ENCODE measurements at places on chromosomes 7 and 10.
A peak's percentile ranks its signal among the peaks of the same experiment; 100 is the strongest.

GRCh38 chr10:92886334-92886961 lies 38.1 kb downstream of the EXOC6 start:
- no peak for DNase-seq

DNA sequence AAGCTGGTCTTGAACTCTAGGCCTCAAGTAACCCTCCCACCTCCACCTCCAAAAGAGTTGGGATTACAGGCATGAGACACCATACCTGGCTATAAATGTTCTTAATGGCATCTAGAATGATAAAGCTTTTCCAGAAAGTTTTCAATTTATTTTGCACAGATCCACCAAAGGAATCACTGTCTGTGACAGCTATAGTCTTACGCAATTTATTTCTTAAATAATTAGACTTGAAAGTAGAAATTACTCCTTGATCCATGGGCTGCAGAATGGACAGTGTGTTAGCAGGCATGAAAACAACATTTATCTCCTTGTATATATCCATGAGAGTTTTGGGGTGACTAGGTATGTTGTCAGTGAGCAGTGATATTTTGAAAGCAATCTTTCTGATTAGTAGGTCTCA lies 33.8 kb downstream of the GALNT11 start:
- DNase-seq = no peak

DNA sequence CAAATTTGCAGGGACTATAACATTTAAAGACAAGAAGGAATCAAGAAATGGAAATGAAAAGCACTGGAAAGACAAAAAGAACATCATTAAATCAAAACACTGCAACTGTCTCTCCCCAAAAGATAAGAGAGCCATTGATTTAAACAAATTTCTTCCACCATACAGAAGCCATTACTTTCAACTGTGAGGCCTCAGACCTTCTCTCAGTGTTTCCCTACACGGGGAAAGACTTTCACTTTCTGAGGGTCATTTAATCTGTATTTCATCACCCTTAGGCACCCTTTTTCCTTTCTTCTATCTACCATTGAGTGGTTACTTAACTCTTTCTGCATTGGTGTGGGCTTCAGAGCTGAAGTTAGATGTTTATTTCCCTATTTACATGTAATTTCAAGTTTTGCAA lies 47.5 kb downstream of the CCDC172 start:
- peak; percentile 70 for DNase-seq

DNA sequence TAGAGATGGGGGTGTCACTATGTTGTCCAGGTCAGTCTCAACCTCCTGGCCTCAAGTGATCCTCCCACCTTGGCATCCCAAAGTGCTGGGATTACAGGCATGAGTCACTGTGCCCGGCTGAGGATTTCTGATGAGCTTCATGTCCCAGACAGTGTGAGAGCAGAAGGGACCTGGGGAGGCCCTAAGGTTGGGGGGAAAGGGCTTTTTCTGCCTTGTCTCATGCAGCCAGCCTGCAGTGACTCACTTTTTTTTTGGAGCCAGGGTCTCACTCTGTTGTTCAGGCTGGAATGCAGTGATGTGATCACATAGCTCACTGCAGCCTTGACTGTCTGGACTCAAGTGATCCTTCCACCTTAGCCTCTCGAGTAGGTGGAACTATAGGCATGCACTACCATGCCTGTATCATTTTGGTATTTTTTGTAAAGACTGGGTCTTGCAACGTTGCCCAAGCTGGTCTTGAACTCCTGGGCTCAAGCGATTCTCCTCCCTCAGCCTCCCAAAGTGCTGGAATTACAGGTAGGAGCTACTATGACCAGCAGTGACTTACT lies 14.6 kb downstream of the COL26A1 start:
- DNase-seq = no peak

DNA sequence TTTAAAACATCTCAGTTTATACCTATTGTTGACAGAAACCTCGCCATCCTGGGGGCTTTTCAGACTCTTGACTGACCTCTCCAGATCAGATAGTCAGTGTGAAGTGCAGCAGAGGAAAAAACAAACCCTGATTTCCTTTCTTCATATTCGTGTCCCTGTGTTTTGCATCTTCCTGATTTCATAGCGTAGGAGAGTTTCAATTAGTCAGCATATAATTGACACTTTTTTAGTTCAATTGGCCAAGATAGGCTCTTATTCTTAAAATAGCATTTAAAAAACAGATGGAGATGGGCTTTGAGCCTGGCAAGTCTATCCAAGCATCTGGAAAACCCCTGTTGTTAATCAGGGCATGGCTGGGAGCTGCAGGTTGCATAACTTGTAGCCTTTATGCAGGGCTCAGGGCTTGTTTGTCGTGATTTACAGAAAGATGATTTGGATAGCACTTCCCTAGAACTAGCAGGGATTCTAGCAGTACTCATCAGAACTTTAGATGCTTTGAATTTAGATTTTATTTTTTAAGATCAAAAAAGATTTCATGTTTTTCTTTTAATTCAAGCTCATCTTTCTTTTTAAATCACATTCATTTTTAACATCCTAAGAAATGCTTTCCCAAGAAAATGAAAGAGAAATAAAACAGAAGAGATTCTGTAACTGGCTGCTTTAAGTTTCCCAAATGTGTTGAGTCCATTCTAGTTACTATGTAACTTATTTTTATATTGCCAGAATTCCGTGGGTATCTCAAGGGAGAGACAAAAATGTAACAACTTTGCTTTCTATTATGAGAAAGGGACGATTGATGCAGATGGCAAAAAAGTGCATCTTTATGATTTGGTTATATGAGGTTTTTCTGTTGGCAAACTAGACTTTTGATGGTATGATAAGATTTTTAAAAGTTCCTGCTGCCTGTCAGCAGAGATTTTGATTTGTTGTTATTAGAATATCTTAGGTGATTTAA lies 270.8 kb upstream of the FZD8 start:
- DNase-seq = no peak
